ENCODE measurements at places on chromosomes 4 and X.

DNA sequence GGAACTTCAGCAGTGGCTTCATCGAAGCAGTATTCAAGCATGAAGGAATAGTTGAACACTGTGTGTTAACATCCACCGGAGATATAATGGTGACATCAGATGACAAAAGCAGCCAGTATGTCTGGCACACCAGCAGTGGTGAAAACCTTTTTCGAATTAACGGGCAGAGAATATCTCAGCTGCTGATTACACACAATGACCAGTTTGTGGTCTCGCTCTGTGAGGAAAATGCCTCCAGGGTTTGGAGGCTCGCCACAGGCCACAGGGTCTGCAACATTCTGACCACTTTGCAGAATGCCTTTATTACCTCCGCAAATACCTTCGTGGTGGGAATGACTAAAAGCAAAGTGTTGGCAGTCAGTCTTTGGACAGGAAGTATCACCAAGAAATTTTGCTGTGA is 201.5 kb downstream of the NWD2 start:
- DNase-seq: no peak

- peak; percentile 66 for DNase-seq
These were observed 39.5 kb upstream of the PTPN13 start for GRCh38 chr4:86554646-86555045.

DNA sequence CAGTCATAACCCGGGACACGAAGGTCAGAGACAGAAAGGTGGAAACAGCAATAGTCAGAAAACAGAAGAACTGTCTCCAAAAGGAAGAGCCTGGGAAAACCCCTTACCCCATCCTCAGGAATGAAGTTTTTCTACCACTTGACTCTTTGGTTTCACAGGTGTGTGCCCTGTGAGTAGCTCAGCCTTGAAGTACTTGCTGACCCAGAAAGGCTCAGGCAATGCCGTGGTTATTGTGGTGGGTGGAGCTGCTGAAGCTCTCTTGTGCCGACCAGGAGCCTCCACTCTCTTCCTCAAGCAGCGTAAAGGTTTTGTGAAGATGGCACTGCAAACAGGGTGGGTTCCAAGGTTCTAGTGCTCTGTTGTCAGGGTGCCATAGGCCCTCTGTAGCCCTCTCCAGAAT is 24.4 kb downstream of the DGAT2L6 start:
- no peak for DNase-seq

DNA sequence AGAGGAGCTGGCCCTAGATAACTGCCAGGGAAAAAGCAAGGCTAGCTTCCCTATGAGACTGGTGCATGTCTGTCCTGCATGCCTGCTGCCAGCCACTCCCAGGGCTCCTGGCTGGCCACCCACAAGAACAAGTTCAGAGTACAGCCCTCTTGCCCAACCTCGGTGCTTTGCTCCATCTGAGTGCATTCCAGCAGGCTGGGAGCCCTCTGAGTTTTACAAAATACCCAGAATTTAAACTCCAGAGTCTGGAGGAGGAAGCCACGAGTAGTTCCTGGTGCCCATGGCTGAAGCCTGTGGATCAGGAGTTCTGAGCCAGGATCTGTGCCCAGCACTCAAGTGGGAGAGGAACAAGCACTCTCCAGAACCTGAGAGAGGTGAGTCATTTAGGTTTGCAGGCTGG is 111.6 kb downstream of the MAGEE2 start:
- DNase-seq: no peak

GRCh38 chr4:103329642-103330041 is 131.5 kb upstream of the CENPE start:
- DNase-seq: no peak

DNA sequence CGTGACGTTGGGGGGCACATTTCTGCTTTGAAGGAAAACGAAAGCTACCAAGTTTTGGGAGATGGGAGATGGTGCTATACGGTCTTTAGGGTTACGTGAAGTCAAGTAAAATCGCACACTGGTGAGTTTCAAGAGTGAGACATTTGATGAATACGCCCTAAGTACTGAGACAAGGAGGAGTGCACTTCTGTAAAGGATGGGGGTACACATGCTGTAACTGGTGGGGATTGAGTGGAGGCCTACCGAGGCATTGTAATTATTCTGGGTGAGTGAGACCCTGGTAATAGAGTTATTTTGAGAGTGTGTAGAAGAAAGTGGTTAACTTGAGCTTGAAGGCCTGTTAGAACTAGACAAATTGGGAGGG is 536 bp downstream of the SH3BGRL start:
- DNase-seq: peak; percentile 28

DNA sequence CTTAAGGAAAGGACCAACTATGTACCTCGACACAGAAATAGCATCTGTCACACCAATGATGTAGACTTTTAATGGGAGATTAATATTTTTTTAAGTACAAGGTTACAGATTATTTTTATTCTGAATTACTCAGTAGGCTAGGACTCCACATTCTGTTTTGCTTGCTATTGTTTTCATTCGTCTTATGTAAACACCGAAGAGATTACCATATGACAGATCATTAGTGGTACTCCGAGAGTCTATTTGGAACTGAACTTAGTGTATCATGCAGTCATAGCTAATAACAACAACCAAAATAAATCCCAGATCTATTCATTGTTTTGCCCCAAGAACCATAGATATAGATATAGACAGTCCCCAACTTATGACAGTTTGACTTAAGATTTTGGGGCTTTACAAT is 139.7 kb upstream of the SPRY1 start:
- no peak for DNase-seq

DNA sequence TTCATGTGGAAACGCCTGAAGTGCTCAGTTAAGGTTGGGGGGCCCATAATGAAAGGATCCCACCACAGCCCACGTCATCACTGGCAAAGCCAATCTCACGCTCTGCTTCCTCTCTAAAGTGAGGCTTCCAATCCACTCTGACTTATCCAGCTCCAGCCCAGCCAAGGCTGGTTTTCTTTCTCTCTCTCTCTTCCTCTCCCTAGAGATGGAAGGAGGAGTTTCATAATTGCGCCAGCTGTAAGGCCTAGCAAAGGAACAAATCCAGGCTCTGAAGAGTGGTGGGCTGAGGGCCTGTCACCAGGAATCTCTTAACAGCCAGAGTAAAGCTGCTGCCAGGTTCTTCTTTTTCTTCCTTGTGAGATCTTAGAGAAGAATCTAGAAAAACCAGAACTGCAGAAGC is 20.7 kb upstream of the BCLAF3 start:
- DNase-seq: no peak

All from hematopoietic multipotent progenitor cell treated with erythropoietin and hydrocortisone succinate and interleukin-3 and kit ligand, for 4 days (in vitro differentiated cells).